ENCODE measurements at places on chromosomes 11 and 22. TPM values are rescaled to one million over a fixed set of nuclear protein-coding genes. Genes with fewer than 3 reads are reported as not detected.
A peak's percentile ranks its signal among the peaks of the same experiment; 100 is the strongest.

GRCh38 chr11:131665344-131665968, 295.0 kb downstream of the NTM start:
- DNase-seq: no peak

DNA sequence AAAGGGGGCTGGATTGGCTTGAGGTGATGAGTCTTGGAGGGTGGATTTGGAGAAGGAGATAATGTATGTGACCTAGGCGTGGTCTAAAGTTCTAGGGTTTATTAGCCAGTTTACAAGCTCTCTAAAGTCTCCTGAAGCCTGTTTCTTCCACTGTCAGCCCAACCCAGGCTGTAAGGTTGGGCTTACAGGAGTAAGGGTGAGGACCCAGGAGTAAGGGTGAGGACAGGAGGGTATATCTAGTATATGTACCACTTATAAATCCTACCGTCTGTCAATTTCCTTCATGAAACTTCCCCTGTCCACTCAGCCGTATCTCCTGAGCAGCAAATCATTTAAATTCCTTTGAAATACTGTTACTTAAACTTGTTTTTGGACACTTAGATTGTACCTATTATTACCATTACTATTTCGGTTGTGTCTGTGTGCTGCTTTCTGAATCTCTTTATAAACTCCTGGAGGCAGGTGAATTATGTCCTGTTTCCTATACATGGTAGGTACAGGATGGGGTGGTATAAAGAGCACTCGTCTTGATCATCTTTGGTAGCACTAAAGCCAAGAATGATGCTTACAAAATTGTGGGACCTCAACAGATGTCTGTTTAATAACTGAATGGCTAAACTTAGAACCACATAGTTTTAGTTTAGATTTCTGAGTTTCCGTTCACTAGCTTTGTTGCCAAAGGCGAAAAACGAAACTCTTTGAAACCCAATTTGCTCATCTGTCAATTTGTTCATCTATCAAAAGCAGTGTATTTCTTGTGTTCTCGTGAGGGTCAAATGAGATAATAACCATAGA, 192.0 kb downstream of the GRIK4 start:
- no peak for DNase-seq

GRCh38 chr11:106156290-106156937, 79.0 kb downstream of the AASDHPPT start:
- DNase-seq: peak; percentile 26

GRCh38 chr22:38423512-38424503, 31.2 kb downstream of the KCNJ4 start:
- no peak for DNase-seq

- no peak for DNase-seq
Observed at GRCh38 chr11:47099214-47099917, 77.3 kb downstream of the ARFGAP2 start.

DNA sequence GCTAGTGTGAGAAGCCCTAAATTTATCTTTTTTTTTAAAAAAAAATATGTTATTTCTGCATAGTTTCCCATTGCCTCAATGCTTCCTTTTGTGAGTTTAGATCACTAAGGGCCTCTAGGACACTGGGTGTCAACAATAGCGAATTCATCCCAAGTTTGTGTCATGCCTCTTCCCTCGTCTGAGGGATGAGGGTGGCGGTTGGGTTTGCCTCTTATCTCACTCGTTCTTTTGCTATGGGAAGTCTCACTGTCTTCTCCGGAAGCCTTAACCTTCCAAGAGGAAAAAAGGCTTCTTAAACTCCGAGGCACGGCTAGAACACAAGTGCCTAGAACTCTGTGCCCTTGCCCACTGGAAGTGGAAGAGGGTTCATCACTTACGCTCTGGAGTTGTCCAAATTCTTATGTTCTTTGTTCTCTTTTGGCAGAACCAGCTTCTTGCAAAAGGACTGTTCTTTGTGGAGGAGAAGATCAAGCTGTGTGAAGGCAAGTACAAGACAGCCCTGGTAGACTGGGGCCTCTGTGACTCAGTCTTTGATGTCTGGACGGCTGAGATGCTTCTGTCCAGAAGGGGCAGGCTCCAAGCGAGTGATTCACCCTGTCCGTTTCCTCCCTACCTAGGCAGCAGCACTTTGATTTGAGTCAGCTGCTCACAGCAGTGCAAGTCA, 78.5 kb downstream of the TRAF6 start:
- peak; percentile 84 for DNase-seq

DNA sequence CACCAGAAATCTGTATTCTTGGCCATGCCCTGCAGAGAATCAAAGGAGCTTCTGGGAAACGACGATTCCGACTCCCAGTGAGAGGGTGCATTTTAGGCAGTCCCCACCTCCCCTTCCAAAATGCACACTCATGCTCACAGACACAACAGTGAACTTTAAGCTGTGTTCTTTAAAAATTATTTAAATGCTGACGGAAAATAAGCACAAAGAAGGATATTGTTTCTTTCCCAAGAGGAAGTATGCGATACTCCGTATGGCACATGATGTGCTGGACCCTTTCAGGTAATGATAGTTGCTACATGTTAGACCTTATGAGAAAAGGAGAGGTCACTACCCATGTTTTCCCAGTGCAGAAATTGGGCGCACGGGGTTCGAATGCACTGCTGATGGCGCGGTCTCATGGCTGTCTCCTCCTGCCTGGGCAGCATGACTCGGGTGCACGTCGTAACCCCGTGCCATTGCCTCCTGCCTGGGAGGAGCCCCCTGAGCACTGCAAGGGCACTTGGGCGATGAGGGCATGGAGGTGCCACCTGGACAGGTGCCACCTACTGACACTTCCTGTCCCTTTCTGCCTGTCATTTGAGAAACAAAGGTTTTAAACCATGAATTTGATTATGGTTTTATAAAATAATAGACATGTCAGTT, 63.9 kb upstream of the CTTN start:
- no peak for DNase-seq

The MOGAT2 gene
- total RNA-seq: 0.12 TPM

Data from HCT116 (cell line).